Ammon's horn (tissue), 1 donor: ENCODE measurements at places on chromosomes 11 and 22.

DNA sequence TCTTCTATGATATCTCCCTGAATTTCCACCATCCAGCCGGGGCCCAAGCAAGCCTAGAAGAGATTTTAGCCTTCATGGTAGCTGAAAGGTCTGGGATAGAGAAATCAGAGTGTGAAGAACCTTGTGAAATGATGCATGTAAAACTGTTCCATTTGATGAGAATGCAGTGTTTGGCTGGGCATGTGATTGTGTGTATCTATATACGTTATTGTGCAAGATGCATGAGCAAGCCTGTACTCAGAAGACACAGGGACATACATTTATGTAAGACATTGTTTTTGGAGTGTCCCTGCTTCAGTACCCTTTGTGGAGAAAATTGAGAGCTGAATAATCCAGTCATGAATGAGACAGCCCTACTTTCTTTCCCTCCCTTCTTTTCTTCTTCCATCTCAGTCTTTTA, 15.2 kb upstream of the OR52K2 start:
- DNase-seq, result no peak

DNA sequence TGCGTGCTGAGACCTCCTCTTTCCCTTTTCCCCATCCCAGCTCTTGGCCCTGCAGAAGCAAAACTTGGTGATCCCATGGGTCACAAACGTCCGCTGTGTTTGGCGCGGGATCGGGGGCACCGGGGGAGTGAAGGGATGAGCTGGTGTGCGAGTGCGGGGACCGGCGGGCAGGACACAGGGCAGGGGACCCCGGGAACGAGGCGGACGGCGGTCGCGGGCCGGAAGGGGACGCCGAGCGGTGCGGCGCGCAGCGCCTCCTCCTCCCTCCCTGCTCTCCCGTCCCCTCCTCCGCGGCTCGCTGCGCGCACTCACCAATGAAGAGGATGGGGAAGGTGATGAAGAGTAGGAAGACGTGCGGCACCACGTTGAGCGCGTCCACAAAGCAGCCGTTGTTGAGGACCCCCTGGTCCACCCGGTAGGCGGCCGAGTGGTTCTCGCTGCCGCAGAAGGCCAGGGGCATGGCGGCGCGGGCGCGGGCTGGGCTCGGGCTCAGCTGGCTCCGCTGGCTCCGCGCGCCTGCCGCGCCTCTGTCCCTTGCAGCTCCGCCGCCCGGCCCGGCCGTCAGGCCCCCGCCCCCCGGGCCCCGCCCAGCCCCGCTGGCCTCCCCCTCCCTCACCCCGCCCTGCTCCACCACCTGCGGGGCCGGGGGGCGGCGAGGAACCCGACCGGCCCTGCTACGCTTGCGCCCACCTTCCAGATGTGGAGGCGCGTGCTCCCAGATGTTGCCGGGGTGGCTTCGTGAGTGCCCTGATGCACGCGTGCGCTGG, at the start of gene ABCC8:
ABCC8 (minus strand) TSS at position 529 of the 767 bp plus-strand sequence; CDS start at position 460, 69 bp downstream.
- peak; percentile 43 for DNase-seq

DNA sequence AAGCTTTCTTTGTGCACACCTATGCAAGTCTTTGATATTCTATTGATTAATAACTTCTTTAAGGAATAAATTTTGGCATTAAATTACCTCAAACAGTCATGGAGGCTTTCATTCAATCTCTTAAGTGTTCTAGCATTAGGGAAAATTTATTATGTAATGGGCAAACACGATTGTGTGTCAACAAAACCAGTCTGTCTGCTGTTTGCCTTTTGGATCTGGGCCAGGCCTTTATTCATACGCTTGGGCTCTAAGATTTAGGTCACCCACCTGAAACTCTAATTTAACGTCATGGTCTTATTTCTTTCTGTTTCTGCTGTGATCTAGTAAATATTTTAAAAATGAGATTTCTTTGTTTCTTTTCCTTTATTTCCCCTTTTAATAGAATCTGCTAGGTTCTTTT, 1270.6 kb downstream of the LRRC4C start:
- DNase-seq, result no peak

DNA sequence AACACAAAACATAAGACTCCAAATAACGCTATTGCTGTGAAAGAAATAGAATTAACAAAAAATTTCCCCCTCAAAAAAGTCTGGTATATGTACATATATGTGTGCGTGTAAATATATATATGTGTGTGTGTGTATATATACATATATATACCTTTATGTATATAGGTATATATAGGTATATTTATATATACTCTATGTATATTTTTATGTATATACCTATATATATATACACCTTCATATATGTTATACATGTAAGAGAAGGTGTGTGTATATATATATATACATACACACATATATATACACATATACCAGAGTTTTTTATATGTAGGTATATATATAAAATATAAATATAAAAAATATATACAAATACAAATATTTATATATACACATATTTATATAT, 199.2 kb downstream of the RAB38 start:
- DNase-seq, result no peak

GRCh38 chr11:91997226-91997625, 227.4 kb upstream of the FAT3 start:
- DNase-seq, result no peak
